ENCODE measurements at places on chromosomes 12 and 14.
A peak's percentile ranks its signal among the peaks of the same experiment; 100 is the strongest.

DNA sequence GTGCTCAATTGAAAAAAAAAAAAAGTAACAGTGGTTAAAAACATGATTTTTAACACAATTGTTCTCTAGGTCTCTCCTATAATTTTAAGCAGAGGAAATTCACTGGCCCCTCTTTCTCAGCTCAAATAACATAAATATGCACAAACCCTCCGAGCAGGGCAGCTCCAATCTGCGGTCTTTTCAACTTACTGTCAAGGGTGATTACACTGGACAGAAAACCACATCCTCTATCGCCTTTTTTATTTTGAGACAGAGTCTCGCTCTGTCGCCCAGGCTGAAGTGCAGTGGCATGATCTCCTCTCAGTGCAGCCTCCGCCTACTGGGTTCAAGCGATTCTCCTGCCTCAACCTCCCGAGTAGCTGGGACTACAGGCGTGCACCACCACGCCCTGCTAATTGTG, 16.5 kb upstream of the GABARAPL1 start:
- DNase-seq, result no peak

DNA sequence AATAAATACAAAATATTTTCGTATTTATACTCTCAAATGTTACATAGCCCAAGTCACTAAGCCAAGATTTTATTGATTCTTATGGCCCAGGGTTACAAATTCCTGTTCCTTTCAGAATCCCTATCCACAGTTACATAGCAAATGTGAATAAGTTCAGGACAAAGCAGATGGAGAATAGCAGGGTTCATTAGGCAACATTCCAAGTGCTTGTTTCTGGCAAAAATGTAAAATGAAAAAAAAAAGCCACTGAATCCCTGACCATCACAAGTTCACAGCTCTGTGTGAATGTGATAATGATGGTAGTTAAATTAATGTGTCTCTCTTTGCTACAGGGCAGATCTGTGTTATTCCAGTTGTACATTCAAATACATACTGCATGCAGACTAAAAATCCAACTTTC, 74.6 kb downstream of the KCNC2 start:
- DNase-seq, result peak; percentile 44

DNA sequence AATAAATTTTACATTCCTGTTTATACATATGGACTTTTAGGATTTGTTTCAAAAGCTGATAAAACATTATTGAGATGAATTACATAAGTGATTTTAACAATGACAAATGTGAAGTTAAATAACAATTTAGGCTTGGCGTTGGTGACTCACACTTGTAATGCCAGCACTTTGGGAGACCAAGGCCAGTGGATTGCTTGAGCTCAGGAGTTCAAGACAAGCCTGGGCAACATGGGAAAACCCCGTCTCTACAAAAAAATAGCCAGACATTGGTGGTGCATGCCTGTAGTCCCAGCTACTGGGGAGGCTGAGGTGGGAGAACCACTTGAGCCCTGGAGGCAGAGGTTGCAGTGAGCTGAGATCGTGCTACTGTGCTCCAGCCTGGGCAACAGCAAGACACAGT, 7.4 kb downstream of the ACOT2 start:
- no peak for DNase-seq

GRCh38 chr14:97138801-97139200, 341.6 kb downstream of the VRK1 start:
- DNase-seq, result peak; percentile 77

GRCh38 chr14:72653026-72653425, 240.9 kb downstream of the DPF3 start:
- no peak for DNase-seq

DNA sequence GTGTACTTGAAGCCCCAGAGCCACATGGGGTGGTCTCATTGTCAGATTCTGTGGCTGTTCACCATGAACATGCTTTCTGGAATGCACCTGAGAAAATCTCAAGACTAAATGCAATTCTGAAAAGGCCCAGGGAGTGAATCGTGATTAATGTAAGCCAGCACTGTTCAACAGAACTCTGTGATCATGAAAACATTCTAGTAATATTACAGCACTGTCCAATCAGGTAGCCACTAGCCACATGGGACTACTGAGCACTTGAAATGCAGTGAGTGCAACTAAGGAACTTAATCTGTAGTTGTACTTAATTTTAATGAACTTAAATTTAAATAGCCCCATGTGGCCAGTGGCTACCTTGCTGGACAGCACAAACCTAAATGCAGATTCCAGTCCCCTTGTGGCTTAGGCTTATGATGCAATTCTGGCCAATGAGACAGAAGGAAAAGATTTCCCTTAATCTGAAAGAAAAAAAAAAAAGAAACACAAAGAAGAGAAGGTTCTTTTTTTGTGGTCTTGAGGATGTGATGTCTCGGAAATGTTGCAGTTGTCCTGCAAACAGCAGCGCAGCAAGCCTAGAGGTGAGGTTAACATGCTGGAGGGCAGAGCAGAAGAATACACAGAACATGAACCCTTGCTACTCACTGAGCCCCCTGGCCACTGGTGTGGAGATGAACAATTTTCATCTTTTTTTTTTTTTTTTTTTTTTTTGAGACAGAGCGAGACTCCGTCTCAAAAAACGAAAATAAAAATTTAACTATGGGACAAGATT, 48.2 kb downstream of the SPPL3 start:
- no peak for DNase-seq

- no peak for DNase-seq
Observed at GRCh38 chr12:113088971-113089756, 32.6 kb downstream of the DTX1 start.

GRCh38 chr12:3092764-3093163, 15.6 kb downstream of the TSPAN9 start:
- no peak for DNase-seq

DNA sequence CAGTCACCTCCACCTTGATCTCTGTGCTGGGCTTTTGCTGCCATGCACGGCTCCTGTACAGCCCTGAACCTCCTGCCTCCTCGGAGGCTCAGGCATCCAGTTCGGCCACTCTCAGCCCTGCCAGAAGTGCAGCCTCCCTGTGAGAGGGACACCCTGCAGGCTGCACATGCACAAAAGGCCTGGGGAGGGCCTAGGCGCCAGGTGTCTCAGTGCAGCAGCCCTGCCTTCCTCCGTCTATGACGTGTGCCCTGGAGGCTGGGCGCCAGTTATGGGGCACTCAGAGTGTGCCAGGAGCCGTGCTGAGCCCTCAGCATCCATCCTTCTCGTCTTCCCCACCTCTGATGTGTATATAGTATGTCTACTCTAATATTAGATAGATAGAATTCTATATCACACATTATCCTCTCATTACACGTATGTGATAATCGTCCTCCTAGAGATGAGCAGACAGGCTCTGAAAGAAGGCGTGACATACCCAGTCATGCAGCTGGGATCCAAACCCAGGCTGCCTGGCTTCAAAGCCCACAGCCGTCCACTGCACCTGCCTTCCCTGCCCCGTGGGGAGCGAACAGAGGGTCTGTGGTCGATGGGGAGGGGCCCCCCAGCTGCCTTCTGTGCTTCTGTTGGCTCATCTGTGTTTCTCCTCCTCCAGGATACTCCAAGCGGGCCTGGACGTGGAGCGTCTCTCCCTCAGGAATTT, 101.1 kb downstream of the B4GALNT3 start:
- no peak for DNase-seq

DNA sequence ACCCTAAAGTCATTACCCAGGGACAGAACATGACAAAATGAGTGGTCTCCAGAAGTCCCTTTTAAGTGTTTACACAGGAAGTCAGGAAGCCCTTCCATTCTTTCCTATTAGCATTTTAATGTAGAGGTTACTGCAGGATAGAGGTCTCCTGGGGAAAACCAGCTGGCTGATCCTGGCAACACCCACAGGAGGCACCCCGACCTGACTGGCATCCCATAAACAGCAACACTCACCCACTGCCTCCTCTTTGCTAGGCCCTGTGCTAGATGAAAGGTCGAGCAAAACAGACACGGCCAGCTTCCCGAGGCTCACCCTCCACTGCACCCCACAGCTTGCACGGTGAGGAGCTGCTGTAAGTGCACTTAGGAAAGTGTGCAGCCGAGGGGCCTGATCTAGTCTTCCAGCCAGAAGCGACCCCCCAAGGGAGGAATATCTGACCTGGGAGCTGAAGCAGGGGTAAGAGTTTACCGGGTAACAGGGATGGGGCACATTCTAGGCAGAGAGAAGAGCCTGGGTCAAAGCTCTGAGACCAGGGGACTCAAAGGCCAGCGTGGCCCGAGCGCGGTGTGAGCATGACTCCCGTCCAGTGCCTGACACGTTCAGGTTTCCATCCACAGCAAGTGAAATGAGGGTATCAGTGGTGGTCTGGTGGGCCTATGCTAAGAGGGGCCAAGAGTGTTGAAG, 9.0 kb downstream of the DAZAP2 start:
- DNase-seq, result no peak

- DNase-seq, result no peak
Observed at GRCh38 chr14:37932481-37932880, 275.2 kb upstream of the SSTR1 start.

- peak; percentile 67 for DNase-seq
Observed at GRCh38 chr12:121465921-121466793, 66.2 kb downstream of the RNF34 start.

- no peak for DNase-seq
Observed at GRCh38 chr12:131357185-131357747, 353.6 kb upstream of the SFSWAP start.
